ENCODE measurements at places on chromosomes 5 and 9. TPM values are rescaled to one million over a fixed set of nuclear protein-coding genes. Genes with fewer than 3 reads are reported as not detected.

The PTGES2 gene
- 86.9 TPM for total RNA-seq

The TMEM215 gene
- total RNA-seq, result not detected

The AMBP gene
- total RNA-seq, result 0.45 TPM

The LURAP1L gene
- 2.0 TPM for total RNA-seq

The PRDM9 gene
- total RNA-seq, result not detected

- ATAC-seq, result peak; percentile 35
Measured at GRCh38 chr9:135561391-135562234, at the start of gene PAEP. Gene PAEP, plus strand, starts transcription at chr9:135561756.

- ATAC-seq, result peak; percentile 75
Measured at GRCh38 chr9:16515207-16515606, 355.3 kb downstream of the BNC2 start.

- no peak for ATAC-seq
Measured at GRCh38 chr9:90893706-90894105, 92.1 kb downstream of the SYK start.

GRCh38 chr5:23303435-23303834 is 204.0 kb upstream of the PRDM9 start:
- no peak for ATAC-seq

- ATAC-seq, result no peak
Measured at GRCh38 chr5:59728356-59728755, 165.2 kb downstream of the PDE4D start.

- ATAC-seq, result peak; percentile 91
Measured at GRCh38 chr9:105510024-105510423, 47.9 kb upstream of the FKTN start.

GRCh38 chr5:134099939-134100282 is 14.6 kb upstream of the TCF7 start:
- peak; percentile 6 for ATAC-seq

DNA sequence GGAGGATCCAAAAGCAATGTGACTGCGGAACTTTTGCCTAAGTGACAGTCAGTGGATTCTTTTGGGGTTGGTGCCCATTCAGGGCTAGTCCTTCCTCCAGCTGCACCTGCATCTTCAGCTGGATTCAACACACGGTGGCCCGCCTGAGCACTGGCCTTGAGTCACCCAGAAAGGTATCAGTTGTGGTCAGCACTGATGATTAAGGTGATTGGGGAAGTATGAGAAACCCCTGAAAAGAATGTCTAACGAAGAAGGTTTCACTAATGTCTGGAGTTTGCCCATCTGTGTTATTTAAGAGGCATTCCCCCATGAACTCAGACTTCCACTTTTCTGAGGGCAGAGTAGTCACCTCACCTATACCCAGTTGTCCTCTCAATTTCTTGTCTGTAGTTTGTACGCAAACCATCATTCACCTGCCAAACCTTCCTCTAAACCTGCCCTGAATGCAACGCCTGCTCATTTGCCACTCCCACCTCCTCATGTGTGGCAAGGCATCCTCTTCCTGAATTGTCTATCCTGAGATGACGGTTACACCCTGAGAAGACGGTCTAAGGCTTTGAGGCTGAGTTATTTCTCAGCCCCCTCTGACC is 27.2 kb downstream of the CSF2 start:
- no peak for ATAC-seq

DNA sequence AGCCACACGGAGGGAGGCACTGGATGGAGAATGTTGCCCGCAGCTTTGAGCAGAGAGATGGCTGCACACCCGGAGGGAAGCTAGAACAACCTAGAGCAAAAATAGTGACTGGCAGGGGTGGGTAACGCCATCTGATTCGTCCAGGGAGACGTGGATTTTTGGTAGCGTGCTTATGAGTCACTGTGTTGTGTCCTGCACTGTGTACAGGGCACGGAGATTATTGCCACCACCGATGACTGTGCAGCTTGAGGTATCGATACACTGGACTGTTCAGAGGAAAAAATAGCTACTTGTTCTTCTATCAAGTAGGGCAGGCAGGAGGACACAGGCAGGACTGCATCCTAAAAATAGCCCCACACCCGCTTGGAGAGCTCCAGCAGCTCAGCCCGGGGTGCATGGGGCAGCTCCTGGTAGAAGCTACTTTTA is 6.0 kb downstream of the UBE2QL1 start:
- ATAC-seq, result no peak

DNA sequence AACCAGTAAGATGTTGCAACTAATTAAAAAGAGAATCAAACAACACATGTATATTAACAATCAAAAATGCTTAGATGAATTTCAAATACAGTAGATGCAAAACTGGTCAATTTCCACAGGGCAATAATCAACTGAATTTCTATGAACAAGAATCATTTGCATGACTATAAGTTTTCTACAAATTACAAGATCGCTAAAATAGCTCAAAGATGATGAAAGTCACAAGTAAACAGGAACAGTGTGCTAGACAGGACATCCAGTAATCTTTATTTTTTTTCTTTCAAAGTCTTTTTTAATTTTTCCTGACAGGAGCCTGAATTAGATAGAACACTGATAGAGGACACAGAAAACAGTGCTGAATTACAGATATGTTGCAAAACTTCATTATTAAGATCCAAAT is 608.2 kb upstream of the DAB2 start:
- no peak for ATAC-seq

GRCh38 chr5:14286007-14286406 is 142.9 kb downstream of the TRIO start:
- ATAC-seq, result no peak

DNA sequence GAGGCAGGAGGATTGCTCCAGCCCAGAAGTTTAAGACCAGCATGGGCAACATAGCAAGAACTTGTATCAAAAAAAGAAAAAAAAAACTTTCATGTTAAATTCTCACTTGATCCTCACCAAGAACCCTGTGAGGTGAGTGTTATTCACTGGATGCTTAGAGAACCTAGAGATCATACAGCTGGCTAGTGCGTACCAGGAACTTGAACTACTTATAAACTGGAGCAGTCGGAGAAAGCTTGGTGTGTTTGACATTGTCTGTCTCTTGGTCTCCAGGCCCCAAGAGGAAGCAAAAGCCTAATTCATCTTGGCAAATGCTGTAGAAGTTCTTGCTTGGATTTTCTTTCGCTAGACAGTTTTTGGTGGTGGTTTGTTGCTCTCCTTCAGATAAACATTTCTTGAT is 18.1 kb downstream of the TJP2 start:
- ATAC-seq, result no peak

- ATAC-seq, result no peak
Measured at GRCh38 chr9:112382501-112383364, 2.8 kb downstream of the HSDL2 start.

GRCh38 chr9:118529624-118530214 is 825.5 kb downstream of the TLR4 start:
- no peak for ATAC-seq
